Skin of body (tissue), 3 donors: ENCODE measurements at places on chromosomes 7 and 10.

GRCh38 chr10:88228130-88228529 lies 355.0 kb downstream of the RNLS start:
- DNase-seq, result no peak

DNA sequence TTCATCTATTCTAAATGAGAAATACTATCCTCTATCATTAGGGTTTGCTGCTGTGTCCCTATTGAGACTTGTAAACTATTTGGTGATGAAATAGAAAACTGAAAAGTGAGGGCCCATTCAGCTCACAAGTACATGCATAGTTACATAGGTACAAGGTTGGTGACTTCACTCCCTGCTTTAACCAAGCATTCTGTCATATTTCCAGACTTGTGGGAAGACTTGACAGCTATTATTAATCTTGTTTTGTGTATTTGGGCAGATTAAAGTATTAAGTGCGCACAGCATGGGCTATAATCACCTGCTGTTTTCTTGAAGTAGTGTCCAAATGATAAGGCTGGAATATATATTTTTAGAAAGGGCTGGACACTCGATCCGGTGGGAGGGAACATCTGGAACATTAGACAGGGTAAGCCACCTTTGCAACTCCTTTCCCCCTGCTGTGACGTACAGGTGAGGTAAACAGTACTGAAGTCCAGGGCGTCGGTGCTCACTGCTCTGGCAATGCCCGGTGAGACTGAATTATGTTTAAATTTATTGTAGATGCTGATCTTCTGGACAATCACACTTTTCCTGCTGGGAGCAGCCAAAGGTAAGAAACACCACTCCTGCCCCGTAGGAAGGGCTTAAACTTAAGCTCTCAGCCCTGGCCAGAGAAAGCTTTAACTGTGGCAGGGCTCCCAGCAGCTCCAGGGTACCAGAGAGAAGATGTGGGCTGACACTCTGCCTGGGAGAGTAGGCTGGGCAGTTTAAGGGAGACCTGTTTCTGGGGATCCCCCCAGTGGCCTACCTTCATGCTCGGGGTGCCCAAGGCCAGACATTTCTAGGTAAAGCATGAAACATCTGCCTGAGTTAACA lies at the start of gene PNLIPRP1:
TSS of gene PNLIPRP1 (plus strand) at position 370 of the 855 bp plus-strand sequence. CDS start at position 541, 171 bp downstream.
- no peak for DNase-seq

GRCh38 chr10:71725998-71726579 lies 6.5 kb upstream of the C10orf105 start:
- DNase-seq, result no peak

- no peak for DNase-seq
Observed at GRCh38 chr7:45980181-45980905, 59.3 kb upstream of the IGFBP3 start.

DNA sequence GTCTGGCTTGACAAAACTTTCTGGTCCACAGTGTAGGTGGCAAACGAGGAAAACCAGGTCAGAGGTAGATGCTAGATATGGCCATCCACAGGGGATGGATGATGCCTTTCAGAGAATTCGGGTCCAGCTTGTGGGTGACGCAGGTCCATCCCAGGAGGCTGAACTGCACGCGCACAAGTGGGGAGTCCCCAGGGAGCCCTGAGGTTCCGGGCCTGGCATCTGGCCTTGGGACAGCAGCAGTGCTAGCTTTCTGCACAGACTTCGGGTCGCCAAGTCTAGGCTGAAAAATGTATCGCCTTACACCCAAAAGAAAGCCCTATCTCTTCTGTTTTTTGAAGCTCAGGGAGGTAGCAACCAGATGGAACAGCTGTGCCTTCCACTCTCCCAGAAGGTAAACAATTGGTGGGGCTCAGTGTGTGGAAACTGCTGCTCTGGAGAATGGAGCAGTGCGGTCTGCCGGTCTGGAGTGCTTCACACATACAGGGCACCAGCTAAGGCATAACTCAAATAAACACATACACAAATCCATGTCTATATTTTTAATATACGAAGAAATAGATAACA lies 119.3 kb upstream of the ACBD5 start:
- no peak for DNase-seq

DNA sequence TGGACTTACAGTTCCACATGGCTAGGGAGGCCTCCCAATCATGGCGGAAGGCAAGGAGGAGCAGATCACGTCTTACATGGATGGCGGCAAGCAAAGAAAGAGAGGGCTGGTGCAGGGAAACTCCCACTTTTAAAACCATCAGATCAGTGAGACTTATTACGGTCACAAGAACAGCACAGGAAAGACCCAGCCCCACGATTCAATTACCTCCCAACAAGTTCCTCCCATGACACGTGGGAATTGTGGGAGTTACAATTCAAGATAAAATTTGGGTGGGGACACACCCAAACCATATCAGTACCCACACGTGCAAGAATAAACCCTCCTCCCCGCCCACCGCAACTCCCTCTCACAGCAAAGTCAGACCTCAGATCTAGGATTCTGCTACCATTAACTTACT lies 4.5 kb upstream of the AIFM2 start:
- no peak for DNase-seq

- no peak for DNase-seq
Observed at GRCh38 chr7:28037220-28038010, 143.2 kb downstream of the JAZF1 start.

DNA sequence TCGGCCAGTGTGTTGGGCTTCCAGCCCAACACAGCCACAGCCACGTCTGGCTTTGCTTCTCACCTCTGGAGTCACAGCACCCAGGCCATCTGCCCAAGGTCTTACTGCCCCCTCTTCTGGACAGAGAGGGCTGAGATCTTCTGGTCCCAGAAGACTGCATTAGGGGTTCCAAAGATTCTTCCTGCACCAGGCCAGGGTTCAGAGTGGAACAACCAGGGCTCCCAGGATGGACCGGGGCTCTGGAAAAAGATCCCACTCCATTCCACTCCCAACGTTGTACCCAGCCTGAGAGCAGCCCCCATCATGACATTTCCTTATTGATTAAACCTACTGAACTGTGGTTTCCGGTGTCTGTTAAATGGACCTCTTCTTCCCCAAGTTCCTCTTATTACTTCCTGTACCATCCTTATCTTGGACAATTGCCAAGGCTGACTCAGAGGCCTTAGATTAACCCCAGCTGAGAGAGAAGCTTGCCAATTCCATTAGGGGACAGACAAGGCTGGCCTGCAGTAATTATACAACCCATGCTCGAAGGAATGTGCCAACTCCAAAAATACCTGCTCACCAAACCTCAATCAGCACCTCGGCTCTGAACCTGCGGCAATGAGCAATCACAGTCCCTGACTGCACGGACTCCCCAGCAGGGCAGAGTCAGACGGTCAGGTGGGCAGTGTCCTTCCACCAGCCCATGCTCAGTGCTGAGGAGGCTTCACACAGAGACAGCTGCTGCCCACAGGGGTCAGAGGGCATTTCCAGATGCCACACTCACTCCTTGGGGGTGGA lies 47.9 kb upstream of the NPFFR1 start:
- peak; percentile 49 for DNase-seq

DNA sequence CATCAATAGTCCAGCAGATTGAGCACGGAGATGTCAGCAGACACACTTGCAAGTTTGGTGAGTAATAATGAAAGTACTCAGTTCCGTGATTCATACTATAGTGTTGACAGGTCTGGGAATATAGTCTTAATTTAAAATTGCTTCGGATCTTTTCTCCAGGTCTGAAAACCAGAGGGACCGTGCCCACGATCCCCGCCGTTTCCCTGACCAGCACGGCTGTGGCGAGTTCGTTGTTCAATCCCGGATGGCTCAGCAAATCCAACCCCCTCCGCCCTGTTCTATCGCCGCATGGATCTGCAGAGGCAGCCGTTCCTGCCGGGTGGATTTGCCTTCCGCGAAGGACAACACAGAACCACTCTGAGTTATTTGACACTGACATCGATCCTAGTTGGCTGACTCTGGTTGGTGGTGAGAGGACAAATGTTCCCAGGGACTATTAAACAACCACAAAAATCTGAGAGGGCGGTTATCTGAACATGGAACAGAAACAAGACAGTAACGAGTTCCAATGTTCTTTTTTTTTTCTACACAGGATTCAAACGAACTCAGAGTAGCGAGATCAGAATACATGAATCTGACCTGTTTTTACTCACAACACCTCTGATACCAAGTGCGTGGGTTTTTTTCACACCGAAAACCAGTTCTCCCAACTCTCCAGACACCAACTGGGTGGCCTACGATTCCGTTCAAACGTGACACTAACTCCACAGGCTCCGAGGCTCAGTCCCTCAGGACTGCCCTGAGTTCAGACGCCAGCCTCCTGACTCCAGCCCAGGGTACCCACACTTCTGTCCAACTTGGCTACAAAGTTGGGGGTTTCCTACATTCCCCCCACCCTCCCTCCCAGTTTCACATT lies 52.7 kb downstream of the RBM17 start:
- DNase-seq, result peak; percentile 20

GRCh38 chr7:133873631-133874030 lies 253.5 kb upstream of the LRGUK start:
- no peak for DNase-seq

DNA sequence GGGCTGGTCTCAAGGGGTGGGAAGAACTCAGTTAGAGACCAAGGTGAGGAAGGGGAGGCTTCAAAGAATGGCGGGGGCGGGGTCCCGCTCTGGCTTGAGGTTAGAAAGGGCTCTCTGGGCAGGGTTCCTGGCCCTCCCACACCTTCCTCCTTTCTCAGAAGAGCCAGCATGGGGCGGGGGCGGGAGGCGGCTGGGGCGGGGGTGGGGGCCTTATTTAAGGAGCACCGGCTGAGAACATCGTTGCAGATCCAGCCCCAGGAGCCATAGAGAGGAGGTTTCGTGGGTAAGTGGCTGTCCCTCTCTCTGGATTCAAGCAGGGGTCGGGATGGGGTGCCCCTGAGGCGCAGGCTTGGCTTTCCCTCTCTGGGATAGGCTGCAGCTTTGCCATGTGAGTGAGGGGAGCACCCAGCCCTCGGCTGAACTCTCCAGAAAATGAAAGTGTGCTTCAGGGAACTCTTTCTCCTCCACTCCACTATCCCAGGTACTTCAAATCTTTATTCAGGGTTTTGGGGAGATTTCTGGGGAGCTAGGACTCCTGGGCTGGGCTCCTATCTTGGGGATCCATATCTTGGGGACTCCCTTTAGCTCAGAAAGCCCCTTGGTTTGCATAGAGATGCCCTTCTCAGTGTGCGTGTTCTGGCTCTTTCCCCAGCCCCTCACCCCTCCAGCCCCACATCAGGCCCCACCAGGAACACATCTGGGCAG lies 3.3 kb upstream of the CUEDC2 start:
- no peak for DNase-seq

- no peak for DNase-seq
Observed at GRCh38 chr10:12697764-12698163, 303.7 kb downstream of the CCDC3 start.

GRCh38 chr10:119933179-119933578 lies 40.6 kb downstream of the SEC23IP start:
- DNase-seq, result peak; percentile 6

GRCh38 chr7:36711256-36711655 lies 13.0 kb downstream of the AOAH start:
- DNase-seq, result no peak

DNA sequence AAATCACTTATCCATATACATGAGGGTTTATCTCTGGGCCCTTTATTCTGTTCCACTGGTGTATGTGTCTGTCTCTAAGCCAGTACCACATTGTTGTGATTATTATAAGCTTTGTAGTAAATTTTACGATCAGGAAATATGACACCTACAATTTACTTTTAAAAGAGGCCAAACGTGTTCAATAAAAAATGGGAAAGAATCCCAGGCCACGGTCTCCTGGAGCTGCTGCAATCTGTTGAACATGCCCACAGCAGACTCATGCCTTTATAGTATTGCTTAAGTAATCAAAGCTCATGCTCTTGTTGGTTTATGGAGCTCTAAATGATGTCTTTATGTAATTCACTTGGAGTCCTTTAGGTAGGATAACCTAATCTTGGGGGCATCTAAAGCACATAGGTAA lies 273.0 kb downstream of the ZMYND11 start:
- no peak for DNase-seq

DNA sequence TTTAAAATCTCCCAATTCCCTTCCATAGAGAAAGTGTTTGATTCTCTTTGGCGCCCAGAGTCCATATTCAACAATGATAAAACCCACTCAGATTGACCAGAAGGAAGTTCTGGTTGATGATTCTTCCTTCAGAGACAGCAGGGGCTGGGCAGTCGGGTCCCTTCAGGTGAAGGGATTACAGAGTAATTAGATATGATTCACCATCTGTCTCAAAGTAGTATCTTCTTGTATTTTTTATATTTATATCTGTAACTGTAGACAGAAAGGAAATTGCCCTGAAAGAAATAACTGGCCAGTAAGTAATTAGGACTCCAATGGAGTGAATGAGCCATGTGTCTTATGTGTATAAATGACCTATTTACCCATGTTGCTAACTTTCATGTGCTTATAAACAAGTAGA lies 156.0 kb downstream of the PLCE1 start:
- no peak for DNase-seq

GRCh38 chr10:72753760-72754231 lies 61.9 kb downstream of the MCU start:
- DNase-seq, result no peak

DNA sequence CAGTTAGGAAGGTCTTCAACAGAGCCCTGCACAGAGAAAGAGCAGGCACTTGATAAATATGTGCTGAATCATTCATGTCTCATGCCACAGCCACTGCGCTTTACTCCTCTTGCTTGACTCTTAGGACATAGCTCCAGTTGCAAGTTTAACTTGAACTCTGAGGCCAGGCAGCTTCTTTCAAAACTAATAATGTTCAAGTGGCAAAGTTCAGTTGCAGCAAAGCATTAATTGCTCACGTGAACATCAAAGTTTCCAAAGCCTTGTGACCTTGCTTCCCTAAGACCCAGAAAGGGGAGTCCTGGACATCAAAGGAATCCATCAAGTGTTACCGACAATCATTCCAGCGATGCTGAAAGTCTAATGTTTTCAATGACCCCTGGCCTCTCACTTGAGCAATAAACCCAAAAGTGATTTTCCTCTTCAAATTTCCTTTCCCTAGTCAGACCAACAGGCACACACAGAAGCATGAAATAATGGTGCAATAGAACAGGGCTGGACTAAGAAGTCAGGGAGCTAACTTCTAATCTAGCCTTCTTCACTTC lies 21.8 kb upstream of the TECTB start:
- no peak for DNase-seq

GRCh38 chr10:76950354-76950753 lies 687.3 kb downstream of the KCNMA1 start:
- DNase-seq, result no peak

GRCh38 chr7:40714363-40715052 lies 579.7 kb downstream of the SUGCT start:
- peak; percentile 83 for DNase-seq

GRCh38 chr7:77991656-77992055 lies 193.1 kb downstream of the PHTF2 start:
- no peak for DNase-seq

GRCh38 chr7:112159351-112159750 lies 46.8 kb downstream of the DOCK4 start:
- DNase-seq, result no peak

GRCh38 chr10:103712898-103713498 lies 142.4 kb downstream of the SH3PXD2A start:
- DNase-seq, result peak; percentile 77
